GM10248 (cell line): ENCODE measurements at places on chromosomes 3 and 15.

DNA sequence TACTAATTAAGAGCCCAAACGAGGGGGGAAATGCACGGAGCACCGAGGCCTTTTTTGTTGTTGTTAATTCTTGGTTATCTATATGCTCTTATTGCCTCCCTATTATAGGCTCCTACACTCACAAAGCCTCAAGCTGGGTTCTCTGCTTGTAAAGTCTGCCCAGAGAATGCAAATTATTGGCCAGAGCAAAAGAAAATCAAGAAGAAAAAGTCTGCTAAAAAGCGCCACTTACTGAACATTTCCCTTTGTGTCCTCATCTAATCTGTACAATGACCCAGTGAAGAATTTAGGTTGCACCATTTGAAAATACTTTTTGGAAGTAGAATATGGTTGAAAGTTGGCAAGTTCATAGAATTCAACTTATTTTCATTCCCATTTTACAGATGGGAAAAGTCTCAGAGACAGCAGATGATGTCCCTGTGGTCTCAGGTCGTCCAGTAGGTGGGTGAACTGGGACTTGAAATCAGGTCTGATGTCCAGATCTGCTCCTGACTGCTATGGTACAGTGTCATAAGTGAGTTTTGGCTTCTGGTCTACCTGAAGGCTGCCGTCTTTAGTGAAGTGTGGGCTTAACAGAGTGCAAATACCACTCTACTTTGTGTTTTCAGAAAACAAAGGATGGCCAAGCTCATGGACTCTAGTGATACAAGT, 1.1 kb upstream of the TNFAIP8L3 start:
- no peak for DNase-seq

GRCh38 chr15:33108518-33108917, 86.0 kb downstream of the FMN1 start:
- DNase-seq, result no peak

DNA sequence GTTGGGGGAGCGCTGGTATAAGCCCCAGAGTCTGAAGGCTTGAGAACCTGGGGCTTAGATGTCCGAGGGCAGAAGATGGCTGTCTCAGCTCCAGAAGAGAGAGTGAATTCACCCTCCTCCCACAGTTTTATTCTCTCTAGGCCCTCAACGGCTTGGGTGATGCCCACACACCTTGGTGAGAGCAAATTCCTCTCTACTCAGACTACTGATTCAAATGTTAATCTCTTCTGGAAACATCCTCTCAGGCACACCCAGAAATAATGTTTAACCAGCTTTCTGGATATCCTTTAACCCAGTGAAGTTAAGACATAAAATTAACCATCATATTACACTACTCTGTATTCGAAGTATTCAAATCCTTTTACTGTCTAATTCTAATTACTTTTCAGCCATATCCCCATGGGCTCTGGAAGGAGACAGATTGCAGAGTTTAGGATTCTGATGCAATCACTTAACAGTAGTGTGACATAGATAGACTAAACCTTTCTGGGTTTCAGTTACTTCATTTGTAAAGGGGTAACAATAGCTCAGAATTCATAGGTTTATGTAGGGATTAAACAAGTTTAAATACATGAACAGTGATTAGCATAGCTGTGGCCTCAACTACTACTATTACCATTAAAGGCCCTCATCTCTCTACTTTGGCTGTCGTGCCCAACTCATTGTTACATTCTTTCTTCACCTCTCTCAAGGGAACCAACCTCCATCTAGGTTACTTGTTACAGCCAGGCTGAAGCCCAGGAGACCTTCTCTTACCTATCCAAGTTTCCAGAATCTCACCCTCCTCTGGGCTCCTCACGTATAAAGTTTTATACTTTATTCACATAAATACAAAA, 25.7 kb upstream of the ANO10 start:
- no peak for DNase-seq

DNA sequence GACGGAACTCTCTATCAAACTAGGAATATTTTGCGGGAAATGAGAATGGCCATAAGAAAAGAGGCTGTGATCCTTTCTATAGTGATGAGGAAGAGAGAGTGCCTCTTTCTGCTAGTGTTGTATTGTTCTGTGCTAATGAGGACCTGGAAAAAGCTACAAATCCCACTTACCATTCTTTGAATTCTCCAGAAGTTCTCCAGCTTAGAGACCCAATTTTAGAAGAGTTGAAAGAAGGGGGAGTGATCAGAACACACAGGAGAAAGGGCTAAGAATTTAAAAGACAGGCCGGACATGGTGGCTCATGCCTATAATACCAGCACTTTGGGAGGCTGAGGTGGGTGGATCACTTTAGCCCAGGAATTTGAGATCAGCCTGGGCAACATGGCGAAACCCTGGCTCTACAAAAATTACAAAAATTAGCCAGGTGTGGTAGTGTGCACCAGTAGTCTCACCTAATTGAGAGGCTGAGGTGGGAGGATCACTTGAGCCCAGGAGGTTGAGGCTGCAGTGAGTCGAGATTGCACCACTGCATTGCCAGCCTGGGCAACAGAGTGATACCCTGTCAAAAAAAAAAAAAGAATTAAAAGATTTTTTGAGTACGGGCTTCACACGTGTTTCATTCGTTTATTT, 126.9 kb downstream of the IQCH start:
- DNase-seq, result no peak

- no peak for DNase-seq
Observed at GRCh38 chr15:52080706-52081392, 31.7 kb downstream of the BCL2L10 start.

DNA sequence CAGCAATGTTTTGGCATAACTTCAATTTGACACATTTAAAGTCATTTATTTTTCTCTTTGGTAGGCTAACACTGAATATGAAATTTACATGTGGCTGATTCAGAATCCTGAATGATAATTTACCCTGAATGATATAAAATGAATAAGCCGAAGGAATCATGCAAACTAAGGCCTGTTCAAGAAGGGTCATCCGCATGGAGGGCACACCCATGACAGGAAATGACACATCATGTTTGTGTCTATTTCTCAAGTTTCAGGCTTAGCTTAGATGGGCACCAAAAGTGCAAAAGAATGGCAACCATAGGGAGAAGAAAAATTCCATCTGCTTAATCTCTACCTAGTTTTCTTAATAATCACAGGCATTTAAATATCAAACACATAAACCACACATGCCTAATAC, 141.5 kb downstream of the DUT start:
- DNase-seq, result no peak

GRCh38 chr3:128285042-128285966, 132.0 kb downstream of the EEFSEC start:
- no peak for DNase-seq

DNA sequence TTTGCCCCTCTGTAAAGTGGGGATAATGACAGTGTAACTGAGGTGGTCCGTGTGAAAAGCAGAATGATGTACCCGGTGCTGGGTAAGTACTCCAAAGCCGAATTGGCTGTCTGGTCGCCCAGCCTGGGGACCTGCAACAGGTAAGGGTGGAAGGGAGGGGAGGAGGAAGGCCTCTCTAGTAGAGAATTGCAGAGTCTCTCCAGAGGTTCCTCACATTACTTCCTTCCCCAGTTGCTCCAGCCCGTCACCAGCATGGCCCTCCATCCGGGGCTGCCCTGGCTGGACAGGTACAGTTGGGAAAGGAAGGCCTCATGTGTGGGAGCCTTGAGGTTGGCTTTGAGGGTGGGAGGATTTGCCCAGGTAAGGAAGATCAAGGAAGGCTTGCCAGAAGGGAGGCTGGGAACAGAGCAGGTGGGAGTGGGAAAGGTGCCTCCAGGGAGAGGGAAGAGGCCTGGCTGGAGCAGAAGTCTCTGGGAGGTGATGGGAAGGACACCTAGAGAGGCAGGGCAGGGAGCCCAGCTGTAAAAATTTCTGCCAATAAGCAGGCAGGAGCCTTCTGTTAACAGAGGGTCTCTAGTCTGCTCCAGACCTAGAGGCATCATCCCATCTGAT, 1.7 kb upstream of the PSTPIP1 start:
- no peak for DNase-seq

GRCh38 chr3:24199775-24200247, 254.7 kb downstream of the NR1D2 start:
- no peak for DNase-seq

DNA sequence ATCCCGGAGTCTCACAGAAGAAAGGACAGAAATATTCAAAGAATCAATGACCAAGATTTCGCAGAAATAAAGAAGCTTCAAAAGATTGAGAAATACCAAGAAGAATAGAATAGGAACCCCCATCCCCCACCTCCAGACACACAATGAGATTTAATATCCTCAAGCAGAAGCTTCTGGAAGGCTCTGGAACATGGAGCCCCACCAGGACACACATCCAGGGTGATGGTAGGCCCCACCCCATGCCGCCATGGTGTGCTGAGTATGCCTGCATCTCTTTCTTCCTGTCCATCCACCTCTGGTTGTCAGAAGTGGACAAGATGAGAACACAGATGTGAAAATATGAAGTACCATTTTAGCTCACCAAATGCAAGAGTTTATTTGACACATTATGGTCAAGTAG, 19.3 kb downstream of the PRR23E start:
- peak; percentile 3 for DNase-seq

- DNase-seq, result no peak
Observed at GRCh38 chr3:142777927-142778326, 54.1 kb downstream of the TRPC1 start.

- DNase-seq, result no peak
Observed at GRCh38 chr3:128782282-128783146, 56.5 kb downstream of the RAB7A start.

DNA sequence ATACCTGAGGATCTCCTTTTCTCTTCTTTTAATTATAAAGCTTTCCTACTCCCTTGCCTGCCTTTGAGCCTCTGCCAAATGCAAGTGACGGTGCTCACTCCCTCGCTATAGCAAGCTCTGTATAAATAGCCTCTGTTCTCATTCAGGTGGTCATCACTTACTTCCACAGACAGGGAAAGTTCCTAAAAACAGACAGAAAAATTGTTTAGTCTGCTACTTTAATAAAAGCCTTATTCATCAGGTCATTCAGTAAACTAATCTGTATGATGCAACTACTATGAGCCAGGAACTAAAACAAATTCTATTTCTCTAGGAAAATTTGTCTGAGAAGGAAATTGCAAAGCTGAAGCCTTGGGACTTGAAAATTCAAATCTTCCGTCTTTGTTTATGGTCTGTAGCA, 10.2 kb upstream of the DLG1 start:
- no peak for DNase-seq

DNA sequence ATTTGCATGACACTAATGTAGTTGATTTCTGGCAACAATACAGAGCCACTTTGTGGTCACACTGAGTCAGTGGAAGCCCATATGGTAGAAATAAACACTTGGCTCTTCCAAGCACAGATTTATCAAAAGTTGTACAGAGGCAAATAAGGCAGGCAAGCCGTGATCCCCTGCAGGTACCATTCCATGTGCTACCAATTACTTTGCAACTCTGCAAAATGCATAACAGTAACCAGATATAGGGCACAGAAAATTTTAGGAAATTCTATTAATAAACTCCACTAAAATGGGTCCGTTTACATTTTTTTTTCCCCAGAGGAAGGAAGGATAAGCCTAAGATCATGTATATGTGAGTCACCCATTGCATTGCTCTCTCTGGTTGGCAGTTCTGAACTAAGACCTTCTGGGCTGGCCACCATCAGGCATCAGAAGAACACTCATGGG, 103.1 kb upstream of the PTX3 start:
- DNase-seq, result no peak

- peak; percentile 15 for DNase-seq
Observed at GRCh38 chr3:100761211-100761942, 52.1 kb downstream of the TFG start.

- no peak for DNase-seq
Observed at GRCh38 chr15:101641894-101642293, 10.3 kb downstream of the TM2D3 start.
